Activated T-cell treated with anti-CD3 and anti-CD28 coated beads, Interleukin-2, amount 50 U/mL, for 72 hours (primary cell): ENCODE measurements at places on chromosomes 13 and 19. TPM values are rescaled to one million over a fixed set of nuclear protein-coding genes. Genes with fewer than 3 reads are reported as not detected.

Gene ELSPBP1
- total RNA-seq: not detected

Gene CYP4F8
- total RNA-seq: not detected

DNA sequence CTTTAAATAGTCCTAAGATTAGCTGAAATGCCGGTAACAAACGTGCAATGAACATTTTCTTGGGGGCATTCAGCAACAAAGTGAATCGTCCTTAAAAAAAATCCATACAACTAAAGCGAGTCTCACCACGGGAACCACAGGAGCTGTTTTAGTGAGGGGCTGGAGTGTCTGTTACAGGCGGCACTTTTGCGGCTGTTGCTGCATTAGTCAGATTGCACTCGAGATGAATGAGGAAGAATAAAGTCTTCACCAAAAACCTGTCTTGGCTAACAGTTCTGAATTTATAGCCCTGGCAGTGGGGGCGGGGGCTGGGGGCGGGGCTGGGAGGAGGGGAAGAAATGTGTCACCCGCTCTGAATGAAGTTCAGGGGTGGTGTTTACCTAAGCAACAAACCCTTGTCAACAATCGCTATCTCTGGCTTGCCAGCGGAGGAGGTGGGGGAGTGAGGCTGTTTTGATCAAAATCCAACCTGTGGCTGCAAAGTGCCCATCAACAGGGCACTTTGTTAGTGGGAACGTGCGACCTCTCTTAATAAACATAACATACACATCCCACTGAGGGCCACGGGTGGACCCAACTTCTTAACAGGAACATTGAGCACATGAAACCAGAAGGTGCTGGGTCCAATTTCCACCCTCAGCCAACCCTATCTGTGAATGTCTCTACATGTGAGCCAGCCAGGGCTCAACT, 44.5 kb downstream of the RFX2 start:
- DNase-seq: peak; percentile 71

DNA sequence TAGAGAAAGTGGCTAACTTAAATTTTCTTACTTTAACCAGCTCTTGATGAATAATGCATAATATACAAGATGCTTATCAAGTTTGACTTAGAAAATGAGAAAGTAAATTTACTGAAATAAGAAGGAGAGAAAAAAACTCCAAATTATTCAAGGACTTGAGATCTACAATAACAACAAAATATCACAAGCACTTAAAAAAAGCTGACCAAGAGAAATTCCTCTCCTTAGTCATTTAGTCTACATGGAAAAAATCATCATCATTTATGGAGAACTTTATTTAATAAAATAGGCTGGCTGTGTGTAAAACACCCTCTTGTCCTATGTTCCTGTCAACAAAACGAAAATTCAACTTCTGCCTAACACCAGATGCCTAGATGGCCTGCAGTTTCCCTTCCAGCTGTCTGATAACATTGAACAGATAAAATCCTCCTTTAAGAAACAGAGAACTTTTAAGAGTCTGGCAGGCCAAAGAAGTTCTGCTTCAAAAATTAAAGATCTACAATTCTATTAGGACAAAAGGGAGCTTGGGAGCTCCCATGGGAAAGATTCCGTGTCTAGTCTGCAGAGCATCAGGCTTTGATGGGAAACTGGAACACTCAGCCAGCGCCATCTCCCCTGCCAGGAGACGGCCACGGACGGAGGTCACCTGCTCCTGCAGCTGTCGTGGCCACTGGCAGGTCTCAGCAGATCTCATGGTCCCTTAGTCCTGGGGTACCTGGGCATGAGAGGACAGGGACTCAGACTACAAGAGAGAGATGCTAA, 37.9 kb upstream of the ATP11A start:
- no peak for DNase-seq

DNA sequence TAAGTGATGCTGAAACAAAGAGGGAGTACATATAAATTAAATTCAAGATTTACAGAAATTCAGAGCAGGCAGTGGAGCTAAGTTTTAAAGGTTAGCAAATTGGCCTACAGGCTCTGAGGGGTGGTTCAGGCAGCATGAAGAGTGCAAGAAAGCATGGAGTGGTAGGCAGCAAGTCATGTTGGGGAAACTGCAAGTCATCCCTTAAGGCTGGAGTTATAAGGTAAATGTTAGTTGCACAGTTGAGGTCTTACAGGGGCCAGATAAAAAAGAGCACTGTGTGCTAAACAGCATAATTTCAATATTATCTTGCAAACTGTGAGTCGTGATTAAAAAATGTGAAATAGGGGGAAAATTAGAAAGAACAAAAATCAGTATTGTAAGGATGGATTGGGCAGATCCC, 106.2 kb downstream of the VWA8 start:
- DNase-seq: no peak
